ENCODE measurements at places on chromosomes 6 and 20. TPM values are rescaled to one million over a fixed set of nuclear protein-coding genes. Genes with fewer than 3 reads are reported as not detected.

Gene SULF2
- 18.8 TPM for total RNA-seq

Gene STX11
- under 0.01 TPM for total RNA-seq

Gene MROH8
- 5.3 TPM for total RNA-seq

Gene TFAP2D
- total RNA-seq, result 2.9 TPM

Gene GPLD1
- total RNA-seq, result 10.6 TPM

Gene ARMC12
- total RNA-seq, result 0.82 TPM

Gene NKX2-2
- 0.41 TPM for total RNA-seq

Gene SALL4
- total RNA-seq, result 0.41 TPM

Gene PPP1R14C
- 59.1 TPM for total RNA-seq
